NK-92 treated with Interleukin-12 subunit alpha and Interleukin-12 subunit beta, amount 100 ng/mL, for 24 hours (cell line): ENCODE measurements at places on chromosomes 4 and X.

- DNase-seq: no peak
Measured at GRCh38 chr4:123120473-123120872, 198.1 kb upstream of the NUDT6 start.

GRCh38 chr4:140211161-140211560, 57.2 kb upstream of the MAML3 start:
- DNase-seq: no peak

GRCh38 chr4:125520258-125520990, 205.7 kb downstream of the FAT4 start:
- DNase-seq: no peak

DNA sequence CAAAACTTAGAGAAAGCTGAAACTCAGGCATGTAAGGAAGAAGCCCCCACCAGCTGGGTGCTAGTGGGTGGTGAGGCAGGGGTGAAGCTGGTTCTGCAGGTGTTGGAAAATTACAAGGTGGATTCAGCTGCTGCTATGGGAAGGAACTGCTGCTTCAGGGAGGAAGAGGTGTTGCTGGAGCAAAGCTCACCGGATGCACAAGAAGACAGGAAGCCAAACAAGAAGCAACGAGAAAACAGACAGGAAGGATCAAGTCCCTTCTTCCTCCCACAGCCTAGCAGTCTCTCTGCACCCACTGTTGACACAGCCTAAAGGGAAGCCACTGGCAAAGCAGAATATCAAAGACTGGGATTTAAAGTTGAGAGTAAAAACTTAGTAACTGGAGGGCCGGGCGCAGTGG, 100.2 kb upstream of the JADE1 start:
- no peak for DNase-seq

- peak; percentile 53 for DNase-seq
Measured at GRCh38 chr4:2261110-2261852, 628 bp downstream of the MXD4 start.

GRCh38 chr4:5888222-5889001, 4.5 kb downstream of the CRMP1 start:
- DNase-seq: no peak

DNA sequence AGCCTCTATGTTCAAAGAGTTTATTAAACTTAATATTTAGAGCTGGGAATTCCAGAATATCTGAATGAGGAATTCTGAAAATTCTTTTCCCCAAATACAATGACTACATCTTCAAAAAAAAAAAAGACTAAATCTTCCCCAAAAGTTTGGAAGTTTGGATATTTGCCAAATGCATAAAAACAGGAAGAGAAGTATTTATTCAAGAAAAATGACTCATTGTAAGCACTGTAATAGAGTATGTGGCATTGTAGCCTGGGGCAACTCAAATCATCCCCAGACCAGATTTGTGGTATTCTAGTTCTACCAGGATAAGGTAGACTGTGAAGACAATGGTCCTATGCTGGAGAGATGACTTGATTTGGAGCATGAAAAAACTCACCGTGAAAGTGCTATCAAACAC, 78.5 kb upstream of the PDHA2 start:
- no peak for DNase-seq

- DNase-seq: no peak
Measured at GRCh38 chr4:109729117-109729717, 653 bp downstream of the PLA2G12A start.

DNA sequence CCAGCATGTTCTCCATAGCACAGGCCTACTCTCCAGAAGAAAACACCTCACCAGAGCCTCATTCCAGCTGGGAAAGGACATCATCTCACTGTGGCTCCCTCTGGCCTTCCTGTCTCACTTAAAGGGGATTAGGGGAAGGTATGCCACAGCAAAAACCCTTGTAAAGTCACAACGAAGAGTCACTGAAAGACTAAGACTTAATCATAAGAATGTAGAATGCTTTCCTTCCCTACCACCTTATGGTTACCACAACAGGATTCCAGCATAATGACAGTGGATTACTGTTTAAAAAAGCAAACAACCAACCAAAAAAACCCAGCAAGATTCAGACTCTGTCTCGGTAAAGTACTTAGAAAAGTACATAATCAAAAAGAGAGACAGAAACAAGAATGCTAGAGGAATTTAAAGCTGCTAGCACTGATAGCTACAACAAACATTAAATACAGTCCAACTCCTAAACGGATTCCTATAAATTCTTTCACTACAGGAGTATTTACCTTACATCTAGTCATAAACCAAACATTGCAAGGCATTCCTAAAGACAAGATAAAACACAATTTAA, 75.1 kb downstream of the BANK1 start:
- no peak for DNase-seq

DNA sequence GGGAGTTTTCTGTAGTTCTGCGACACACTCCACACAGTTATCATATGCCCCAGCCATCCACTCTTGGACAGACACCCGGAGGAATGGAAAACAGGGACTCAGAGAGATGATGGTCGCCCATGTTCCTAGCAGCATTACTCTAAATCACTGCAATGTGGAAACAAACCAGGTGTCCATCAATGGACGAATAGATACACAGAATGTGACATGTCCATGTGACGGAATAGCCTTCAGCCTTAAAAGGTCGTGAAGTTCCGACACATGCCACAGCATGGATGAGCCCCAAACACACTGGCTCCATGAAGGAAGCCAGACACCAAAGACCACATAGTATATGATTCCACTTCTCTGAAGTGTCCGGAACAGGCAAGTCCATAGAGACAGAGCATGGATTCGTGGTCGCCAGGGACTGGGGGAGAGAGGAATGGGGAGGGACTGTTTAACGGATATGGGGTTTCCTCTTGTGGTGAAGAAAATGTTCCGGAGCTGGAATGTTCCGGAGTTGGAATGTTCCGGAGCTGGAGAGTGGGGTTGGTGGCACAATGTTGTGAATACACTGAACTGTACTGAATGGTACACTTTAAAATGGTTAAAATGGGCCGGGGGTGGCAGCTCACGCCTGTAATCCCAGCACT, 28.7 kb upstream of the AFAP1 start:
- DNase-seq: no peak

DNA sequence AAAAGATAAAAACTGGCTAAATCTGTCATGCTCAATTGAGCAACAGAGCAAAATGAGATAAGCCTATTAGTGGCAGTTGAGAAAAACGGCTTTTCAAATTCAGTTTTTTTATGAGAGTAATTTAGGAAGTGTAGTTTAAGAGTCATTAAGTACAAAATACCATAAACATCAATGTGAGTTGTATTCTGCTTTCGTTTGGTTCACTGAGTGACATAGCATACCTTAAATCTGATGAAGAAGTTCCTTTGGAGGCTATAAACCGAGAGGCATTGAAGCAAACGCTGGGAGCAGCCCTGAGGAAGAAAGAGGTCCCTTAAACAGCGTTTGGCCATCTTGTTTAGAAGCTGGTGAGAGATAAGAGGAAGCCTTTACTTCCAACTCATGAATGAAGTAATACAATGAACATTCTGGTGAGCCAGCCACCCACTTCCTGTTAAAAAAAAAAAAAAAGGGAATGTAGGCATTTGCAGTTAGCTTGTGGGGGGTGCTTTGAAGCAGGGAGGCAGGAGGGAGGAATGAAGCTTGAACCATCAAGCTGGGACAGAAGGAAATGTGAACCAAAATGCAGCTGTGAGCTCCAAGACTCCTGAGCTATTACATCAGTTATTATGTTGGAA, 132.3 kb downstream of the ZNF330 start:
- DNase-seq: no peak

GRCh38 chrX:130805903-130806302, 97.1 kb downstream of the ENOX2 start:
- no peak for DNase-seq

- DNase-seq: no peak
Measured at GRCh38 chr4:182492423-182492822, 249.2 kb downstream of the TENM3 start.

GRCh38 chr4:81257816-81258215, 42.8 kb upstream of the PRKG2 start:
- no peak for DNase-seq

DNA sequence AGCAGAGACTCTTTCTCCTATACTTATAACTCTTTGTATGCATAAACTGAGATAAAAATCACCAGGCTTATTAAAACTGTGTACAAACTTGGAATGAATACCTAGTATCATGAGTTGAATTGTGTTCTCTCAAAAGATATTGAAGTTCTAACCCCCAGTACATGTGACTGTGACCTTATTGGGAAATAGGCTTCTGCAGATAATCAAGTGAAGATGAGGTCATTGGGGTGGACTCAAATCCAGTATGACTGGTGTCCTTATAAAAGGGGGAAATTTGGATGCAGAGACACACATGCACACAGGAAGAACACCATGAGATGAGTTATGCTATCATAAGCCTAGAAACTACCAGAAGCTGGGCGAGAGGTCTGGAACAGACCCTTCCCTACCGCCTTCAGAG, 26.2 kb downstream of the ZNF827 start:
- DNase-seq: no peak

GRCh38 chrX:97691901-97692455, 808.3 kb downstream of the RPA4 start:
- no peak for DNase-seq
